Activated CD4-positive, alpha-beta T cell treated with anti-CD3 and anti-CD28 coated beads, Interleukin-2, amount 50 U/mL, for 1 hour (primary cell): ENCODE measurements at places on chromosomes 5 and 9.

DNA sequence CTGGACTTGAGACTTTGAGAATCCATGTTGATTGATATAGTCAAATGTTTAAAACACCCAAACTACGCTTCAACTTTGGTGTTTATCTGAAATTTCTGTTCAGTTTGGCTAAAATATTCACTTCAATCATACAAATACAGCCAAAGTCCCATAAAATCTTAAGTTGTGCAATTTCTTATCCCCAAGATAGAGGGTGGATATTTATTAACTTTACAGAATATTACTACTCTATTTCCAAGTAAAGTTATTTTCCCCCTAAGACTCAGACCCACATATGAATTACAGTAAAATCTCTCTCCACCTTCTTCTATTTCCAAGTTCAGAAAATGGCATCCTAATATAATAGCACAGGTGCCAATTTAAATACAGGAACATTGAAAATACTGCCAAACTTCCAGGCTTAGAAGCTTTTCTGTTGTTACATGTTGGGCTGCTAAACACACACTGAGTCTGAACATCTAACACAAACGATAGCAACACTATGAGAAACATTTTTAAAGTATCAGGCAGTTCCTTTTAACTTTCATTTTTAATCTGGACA is 290.3 kb downstream of the EBF1 start:
- DNase-seq, result no peak

GRCh38 chr9:73038613-73039012 is 85.8 kb upstream of the ALDH1A1 start:
- DNase-seq, result no peak

- no peak for DNase-seq
Observed at GRCh38 chr5:3913279-3913678, 317.6 kb downstream of the IRX1 start.

GRCh38 chr9:107638521-107639310 is 149.1 kb upstream of the KLF4 start:
- DNase-seq, result no peak

GRCh38 chr5:54234304-54234933 is 76.0 kb downstream of the ARL15 start:
- no peak for DNase-seq

- peak; percentile 74 for DNase-seq
Observed at GRCh38 chr9:34611811-34612787, at the start of gene RPP25L. TSS of gene RPP25L (minus strand) at chr9:34612097. CDS start at chr9:34611296, 801 bp downstream.
